Stimulated activated CD8-positive, alpha-beta memory T cell treated with anti-CD3 and anti-CD28 coated beads, Interleukin-15, amount 100 ng/mL, for 4 hours (primary cell): ENCODE measurements at places on chromosomes 6 and 20.

DNA sequence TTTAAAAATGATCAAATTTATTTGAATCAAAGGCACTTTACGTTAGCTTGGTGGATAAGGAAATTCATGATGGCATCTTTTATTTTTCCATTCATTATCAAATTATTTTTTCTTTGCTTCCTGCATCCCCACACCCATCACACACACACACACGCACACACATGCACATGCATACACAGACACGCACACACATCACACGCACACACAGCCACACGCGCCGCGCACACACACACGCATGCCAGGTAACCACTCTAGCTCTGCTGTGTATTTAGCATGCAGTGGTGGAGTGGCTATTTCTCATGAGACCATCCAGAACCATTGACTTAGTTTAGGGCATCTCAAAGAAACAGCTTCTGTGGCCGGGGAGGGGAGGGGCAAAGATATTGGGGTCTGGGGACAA lies 47.0 kb downstream of the GNAS start:
- no peak for DNase-seq

- DNase-seq: peak; percentile 32
These were observed 809 bp downstream of the SRPK1 start for GRCh38 chr6:35919827-35920751.

DNA sequence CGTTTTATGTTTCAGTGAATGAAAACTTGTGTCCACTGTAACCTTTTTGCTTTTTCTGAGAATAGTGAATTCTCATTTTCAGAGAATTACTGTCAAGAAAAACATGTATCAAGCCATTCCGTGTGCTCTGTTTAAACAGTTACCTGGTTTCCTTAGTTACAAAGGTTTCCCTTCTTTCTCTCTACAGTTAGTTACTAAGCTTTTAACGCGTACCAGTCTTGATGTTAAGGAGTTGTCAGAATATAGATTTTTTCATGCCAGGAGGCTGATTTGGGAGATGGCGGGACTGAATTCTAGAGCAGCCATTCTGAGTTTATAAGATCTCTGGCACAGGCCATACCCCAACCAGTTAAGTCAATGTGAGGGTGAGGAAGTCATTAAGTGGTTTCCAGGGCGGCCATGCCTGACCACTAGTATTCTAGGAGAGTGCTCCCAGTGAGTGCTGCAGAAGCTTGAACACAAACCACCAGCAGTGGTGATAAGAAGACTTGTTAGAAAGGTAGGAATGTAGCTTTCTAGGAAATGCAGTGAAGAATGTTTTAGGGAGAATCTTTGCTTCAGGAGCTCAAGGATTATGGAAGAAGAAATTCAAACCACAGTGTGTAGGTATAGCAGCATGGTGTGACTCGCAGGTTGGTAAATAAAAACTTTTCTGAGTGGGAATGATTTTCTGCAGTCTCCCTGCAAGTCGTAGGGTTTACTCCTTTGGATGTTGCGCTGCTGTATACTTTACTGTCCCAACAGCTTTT lies 112.9 kb downstream of the JARID2 start:
- no peak for DNase-seq

GRCh38 chr20:3869839-3870634 lies 19.1 kb upstream of the PANK2 start:
- DNase-seq: no peak
